Left renal pelvis (tissue), 4 donors: ENCODE measurements at places on chromosomes 2 and 18. TPM values are rescaled to one million over a fixed set of nuclear protein-coding genes. Genes with fewer than 3 reads are reported as not detected.

DNA sequence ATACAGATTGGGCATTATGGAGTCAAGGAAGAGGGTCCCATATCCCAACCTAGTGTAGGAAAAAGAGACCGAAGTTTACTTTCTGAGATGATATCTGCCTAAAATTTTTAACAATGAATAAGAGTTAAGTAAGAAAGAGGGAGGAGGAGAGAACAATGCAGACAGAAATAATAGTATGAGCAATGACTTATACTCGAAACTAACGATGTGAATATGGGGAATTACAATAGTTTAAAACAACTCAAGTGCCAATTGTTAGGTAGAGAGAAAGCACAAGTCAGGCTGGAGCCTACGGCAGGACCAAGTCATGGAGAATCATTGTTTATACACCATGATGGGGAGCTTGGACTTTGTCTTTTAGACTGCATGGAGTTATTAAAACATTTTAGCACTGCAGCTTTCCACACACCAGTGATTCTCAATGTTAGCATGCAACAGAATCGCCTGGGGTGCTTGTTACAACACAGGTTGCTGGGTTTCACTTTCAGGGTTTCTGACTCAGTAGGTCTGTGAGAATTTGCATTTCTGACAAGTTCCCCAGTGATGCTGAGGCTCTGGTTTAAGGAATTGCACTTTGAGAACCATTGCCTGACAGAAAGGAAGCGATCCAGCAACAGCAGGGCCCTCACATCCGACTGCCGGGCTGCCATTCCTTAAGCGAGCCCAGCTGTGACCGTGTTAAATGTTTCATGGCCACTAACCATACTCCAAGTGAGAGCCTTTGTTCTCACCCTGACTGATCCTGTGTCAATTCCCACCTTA lies 511.2 kb downstream of the DCDC2C start:
- peak; percentile 26 for DNase-seq

DNA sequence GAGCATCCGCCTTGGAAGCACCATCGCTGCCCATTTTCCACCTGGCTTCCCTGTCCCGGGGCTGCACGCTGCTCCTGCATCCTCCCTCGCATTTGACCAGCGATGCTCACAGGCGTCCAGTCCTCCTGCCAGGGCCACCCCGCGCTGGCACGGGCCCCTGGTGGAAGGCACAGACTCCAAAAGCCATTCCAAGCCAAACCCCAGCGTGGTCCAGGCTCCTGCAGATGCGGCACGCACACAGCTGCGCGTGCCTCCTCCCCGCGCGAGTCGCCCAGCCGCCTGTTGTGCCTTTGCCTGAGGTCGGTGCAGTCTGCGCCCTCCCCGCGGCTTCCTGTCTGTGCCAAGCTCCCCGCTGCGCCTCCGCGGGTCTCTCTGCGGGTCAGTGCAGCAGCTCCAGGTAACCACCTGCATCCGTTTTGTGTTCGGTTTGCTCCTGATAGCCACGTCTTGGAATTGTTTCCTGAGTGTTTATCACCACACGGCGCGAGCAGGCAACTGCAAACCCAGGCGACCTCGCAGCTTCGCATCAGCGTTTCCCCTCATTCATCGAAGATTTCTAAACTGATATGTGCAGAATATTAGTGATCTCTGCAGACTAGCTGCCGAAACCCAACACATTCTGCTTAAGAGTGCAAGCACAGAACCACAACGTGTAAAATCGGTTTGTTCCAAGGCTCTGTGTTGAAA lies 65.2 kb upstream of the SALL3 start:
- DNase-seq, result no peak

DNA sequence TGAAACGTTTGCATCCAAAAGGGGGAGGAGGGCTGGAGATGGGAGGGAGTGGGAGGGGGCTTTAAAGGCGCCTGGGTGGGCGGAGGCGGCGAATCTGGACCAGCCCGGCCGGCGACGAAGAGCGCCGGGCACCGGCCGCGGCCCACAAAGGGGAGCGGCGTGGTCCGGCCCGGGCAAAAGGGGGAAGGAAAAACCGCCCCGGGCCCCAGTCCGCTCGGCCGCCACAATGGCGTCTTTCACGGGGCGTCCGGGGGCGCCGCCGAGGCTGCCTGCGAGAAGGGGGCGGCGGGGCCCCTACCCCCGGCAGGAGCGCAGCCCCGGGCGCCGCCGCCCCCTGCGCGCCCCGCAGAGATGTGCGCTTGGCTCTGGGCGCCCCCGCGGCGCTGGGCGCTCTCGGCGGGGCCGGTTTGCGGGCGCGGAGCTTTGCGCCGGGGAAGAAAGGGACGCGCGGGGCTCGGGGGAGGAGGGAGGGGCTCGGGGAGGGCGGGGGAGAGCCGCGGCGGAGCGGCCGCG lies 108.1 kb upstream of the KCTD1 start:
- no peak for DNase-seq

DNA sequence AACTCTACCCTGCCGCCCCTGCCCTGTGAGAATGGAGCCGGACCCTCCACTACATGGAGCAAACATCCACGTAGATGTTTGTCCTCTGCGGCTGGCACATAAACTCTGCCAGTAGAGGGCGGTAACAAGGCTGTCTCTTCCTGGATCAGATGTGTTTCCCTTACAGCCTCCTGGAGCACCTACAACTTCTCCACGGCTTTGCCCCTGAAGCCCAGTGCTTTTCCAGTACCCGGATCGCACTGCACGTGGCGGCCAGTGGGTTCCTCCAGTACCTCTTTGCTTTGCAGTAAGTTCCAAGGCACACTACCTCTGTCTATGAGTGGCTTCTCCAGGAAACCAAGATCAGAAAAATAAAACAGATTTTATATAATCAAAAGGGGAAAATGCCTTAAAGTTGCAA lies 651.3 kb downstream of the DCDC2C start:
- no peak for DNase-seq

- no peak for DNase-seq
These were observed 25.9 kb downstream of the CD8A start for GRCh38 chr2:86764661-86765309.

GRCh38 chr2:42513252-42513918 lies 19.6 kb upstream of the KCNG3 start:
- no peak for DNase-seq

GRCh38 chr2:230925443-230925878 lies 419 bp upstream of the GPR55 start:
- no peak for DNase-seq

- DNase-seq, result no peak
These were observed 1315.1 kb downstream of the SUCLG1 start for GRCh38 chr2:83143946-83144345.

DNA sequence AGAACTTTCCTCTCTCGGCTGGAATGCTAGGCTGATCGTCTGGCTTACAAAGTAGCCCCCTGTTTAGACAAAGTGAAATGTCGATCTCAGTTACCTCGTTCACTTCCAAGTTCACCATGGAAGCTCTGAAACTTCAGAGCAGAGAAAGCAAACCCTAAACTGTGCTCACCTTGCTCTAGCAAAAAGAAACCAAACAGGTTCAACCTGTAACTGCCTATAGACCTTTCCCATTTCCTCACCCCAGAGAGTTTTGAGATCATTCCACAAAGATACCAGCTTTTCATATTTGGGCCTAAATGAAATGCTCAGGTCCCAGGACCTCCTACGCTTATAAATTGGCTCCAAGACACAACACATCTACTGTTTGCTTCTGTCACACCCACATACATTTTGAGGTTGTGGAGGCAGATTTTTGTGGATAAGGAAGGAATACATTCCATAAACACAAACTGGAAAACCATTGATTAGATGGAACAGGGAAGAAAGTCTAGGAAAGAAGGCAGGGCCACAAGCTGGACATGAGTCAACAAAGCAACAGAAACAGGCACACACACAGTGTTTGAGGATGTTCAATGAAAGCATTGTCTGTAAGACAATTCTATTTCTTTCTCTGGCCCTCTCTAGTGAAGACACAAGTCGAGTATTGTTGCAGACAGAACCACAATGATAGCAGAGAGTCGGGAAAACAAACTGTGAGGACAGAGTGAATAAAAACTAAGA lies 52.8 kb upstream of the TGIF1 start:
- no peak for DNase-seq

GRCh38 chr2:109255654-109256053 lies 126.6 kb downstream of the SH3RF3 start:
- no peak for DNase-seq

DNA sequence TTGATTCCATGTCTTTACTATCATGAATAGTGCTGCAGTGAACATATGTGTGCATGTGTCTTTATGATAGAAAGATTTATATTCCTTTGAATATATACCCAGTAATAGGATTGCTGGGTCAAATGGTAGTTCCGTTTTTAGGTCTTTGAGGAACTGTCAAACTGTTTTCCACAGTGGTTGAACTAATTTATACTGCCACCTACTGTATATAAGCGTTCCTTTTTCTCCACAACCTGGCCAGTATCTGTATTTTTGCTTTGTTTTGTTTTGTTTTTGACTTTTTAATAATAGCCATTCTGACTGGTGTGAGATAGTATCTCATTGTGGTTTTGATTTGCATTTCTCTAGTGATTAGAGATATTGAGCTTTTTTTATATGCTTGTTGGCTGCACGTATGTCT lies 641.6 kb downstream of the SUCLG1 start:
- DNase-seq, result no peak

GRCh38 chr18:12296087-12296403 lies 12.0 kb upstream of the TUBB6 start:
- no peak for DNase-seq

DNA sequence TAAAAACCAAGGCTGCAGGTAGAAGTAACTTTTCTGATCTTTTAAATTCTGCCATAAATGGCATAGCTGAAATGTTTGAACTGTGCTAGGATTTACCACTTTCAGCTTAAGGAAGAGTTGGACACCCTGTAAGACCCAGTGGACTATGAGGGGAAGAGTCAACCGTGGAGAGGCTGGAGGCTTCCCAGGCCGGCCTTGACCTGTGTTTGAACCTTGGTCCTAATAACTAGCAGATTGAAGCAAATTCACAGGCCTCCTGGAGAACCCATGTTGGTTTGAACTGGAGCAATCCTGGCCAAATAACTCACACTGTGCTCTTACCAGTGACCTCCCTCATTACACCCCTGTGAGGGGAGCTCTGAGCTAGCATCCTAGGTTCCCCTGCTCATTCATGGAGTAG lies 87.2 kb upstream of the ALPP start:
- no peak for DNase-seq

DNA sequence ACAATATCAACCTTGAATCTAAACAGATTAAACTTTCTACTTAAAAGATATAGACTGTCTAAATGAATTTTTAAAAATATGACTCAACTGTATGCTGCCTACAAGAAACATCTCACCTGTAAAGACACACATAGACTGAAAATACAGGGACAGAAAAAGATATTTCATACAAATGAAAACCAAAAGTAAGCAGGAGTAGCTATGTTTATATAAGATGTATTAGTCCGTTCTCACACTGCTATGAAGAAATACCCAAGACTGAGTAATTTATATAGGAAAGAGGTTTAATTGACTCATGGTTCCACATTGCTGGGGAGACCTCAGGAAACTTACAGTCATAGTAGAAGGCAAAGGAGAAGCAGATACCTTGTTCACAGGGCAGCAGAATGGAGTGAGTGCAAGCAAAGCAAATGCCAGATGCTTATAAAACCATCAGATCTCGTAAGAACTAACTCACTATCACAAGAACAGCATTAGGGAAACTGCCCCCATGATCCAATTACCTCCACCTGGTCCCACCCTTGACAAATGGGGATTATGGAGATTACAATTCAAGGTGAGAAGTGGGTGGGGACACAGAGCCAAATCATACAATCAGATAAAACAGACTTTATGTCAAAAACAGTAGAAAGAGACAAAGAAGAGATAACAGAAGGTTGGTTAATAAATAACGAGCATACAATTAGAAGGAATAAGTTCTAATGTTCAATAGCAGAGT lies 214.4 kb upstream of the SLC39A10 start:
- DNase-seq, result no peak

GRCh38 chr2:192465141-192465540 lies 270.4 kb upstream of the TMEFF2 start:
- DNase-seq, result no peak

- DNase-seq, result peak; percentile 45
These were observed 54.5 kb downstream of the SIGLEC15 start for GRCh38 chr18:45879681-45880655.

DNA sequence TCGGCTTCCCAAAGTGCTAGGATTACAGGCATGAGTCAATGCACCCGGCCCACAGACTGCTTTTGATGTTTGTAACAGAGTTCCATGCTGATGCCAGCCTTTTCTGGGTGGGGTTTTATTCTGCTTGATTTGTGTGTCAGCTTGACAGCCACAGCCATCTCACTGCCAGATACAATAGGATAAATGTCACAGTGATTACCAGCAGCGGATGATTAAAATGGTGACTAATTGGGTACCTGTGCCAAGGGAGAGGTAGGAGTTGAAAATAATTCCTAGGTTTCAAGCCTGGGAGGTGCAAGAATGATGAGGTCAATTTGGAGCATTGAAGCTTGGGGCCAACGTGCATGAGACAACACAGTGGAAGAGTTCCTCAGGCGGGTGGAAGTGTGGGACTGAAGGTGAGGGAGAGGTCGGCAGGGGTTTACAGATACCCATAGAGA lies 39.4 kb downstream of the SH2D6 start:
- DNase-seq, result no peak

Gene SP140
- 0.40 TPM for polyA plus RNA-seq

DNA sequence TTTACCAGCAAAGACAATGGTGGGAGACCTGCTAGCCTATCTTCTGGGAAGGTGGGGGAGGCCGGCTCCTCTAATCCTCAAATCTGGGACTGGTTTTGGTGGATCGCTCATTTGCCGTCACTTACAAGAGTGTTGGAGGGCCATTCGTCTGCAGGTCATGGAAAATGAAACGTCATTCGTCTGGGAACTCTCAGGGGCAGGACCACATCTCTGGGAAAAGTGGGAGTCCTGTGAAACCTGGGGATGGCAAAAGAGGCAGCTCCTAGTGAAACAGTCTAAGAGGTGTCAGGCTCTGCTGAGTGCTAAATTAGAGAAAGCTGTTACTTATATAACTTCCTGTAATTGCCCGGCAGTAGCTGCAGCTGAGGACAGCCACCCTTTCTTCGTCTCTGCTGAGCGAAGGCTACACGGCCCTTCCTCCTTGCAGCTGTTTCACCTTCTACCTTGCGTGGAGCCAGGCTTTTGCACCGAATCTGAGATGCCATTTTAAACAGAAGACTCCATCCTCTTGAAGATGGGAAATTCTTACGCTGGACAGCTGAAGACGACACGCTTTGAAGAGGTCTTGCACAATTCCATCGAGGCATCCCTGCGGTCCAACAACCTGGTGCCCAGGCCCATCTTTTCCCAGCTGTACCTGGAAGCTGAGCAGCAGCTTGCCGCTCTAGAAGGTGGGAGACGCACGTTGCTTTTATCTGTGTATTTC lies 22.4 kb downstream of the GREB1 start:
- no peak for DNase-seq

DNA sequence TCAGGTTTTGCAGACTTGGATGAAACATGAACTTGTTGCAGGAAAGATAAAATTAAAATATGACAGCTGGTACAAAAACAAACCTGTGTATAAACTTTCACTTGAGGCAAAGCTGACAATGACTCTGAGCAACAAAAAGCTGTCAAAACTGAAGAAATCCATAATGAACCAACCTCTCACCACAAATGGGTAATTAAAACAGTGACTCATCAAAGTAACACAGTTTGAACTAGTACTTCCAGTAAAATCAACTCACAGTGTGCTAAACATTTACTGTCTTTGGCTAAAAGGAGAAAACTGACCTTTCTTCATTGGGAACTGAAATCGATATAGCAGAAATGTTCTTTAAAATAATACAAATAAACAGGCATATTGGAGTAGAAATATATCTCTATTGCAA lies 209.7 kb downstream of the WDPCP start:
- DNase-seq, result no peak

- no peak for DNase-seq
These were observed 4.8 kb upstream of the MRPL44 start for GRCh38 chr2:223952280-223952968.

Gene RAB27B
- 6.2 TPM for polyA plus RNA-seq
